CD8-positive, alpha-beta memory T cell (primary cell): ENCODE measurements at places on chromosomes 6 and 20. TPM values are rescaled to one million over a fixed set of nuclear protein-coding genes. Genes with fewer than 3 reads are reported as not detected.

SNRPB gene
- total RNA-seq, result 423 TPM

MMP24 gene
- total RNA-seq, result 0.07 TPM

GRCh38 chr6:48713612-48714011, 602.6 kb upstream of the PTCHD4 start:
- H3K4me1 ChIP-seq, result no peaks in the 10 kb centered on the region
- H3K27me3 ChIP-seq, result no peaks in the 10 kb centered on the region
- H3K27ac ChIP-seq, result no peak overlapping the region
- H3K4me3 ChIP-seq, result no peak overlapping the region
- H3K36me3 ChIP-seq, result no peaks in the 10 kb centered on the region

DNA sequence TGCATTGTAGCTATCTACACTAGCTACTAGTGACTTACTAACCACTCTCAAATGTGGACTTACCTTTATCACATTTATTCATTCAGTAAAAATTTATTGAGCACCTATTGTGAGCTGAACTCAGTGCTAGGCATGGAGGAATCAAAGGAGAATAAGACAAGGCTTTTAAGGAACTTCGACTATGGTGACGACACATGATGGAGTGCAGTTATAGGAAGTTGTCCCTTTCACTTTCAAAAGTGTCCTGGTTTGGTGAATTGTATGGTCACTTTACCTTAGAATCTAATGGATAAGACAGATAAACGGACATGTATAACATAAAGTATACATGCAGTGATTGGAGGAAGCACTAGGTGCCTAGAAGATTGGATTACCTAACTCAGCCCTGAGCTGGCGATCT, 4.3 kb downstream of the AKAP7 start:
- no peak overlapping the region for H3K27ac ChIP-seq
- no peaks in the 10 kb centered on the region for H3K27me3 ChIP-seq
- DNase-seq, result no peak

- no peaks in the 10 kb centered on the region for H3K27me3 ChIP-seq
- no peaks in the 10 kb centered on the region for H3K36me3 ChIP-seq
- no peak for DNase-seq
- no peaks in the 10 kb centered on the region for H3K4me1 ChIP-seq
- H3K4me3 ChIP-seq, result no peak overlapping the region
- H3K27ac ChIP-seq, result no peak overlapping the region
Measured at GRCh38 chr6:70520575-70520974, 46.2 kb upstream of the SDHAF4 start.

DNA sequence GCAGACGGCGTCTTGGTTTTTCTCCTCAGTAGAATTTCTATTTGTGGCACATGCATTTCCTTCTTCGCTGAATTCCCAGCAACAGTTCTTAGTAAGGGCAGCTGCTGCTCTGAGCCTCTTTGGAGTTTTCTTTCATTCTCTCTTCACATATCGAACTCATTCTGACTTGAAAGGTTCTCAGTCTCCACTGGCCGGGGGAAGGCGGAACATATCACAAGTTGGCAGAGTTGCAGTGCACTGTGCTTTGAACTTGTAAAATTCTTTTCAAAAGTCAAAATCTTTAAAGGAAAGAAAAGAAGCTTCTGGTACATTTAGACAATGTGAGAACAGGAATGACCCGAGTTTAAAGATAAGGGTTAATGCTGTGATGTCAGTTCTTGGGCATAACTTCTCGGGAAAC, 286.1 kb upstream of the MAP3K7 start:
- no peaks in the 10 kb centered on the region for H3K27me3 ChIP-seq
- H3K27ac ChIP-seq, result no peak overlapping the region
- no peak for DNase-seq

DNA sequence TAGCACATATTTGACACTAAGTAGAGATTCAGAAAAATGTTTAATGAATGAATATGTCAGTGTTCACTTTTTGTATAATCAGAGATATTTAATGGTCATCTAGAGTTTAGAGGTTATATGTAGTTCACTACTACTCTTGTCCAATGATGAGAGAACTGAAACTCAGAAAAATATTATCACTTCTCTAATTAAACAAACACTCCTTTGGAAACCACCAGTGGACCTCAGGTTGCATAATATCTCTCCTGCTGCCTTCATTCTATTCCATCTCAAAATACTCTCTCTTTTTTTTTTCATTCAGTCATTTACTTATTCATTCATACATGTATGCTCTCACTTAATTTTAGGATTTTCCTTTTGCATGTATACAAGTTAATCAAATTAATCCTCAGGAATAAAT, 423.1 kb upstream of the RNF217 start:
- no peak overlapping the region for H3K4me3 ChIP-seq
- no peak overlapping the region for H3K27ac ChIP-seq
- H3K4me1 ChIP-seq, result no peaks in the 10 kb centered on the region
- H3K27me3 ChIP-seq, result no peaks in the 10 kb centered on the region
- no peaks in the 10 kb centered on the region for H3K36me3 ChIP-seq
- DNase-seq, result no peak

DNA sequence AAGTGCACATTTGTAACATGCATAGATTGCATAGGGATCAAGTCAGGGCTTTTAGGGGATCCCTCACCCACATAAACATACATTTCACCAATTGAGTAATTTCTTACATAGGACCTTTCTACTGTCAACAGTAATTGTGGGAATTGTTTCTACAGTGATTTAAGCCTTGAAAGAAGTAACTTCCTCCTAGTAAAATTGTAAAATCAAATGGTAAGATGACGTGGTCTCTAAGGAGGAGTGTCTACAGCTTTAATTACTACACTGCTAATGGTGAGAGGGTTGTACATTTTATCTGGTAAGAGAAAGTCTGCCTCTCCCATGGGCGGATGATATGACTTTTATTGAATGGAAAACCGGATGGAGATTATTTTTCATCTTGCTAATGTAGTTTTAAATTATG, 98.0 kb downstream of the RPP40 start:
- H3K36me3 ChIP-seq, result peaks cover 3% of the 10 kb centered on the region
- peaks cover 20% of the 10 kb centered on the region for H3K4me1 ChIP-seq
- H3K27ac ChIP-seq, result no peak overlapping the region
- no peak for DNase-seq
- no peaks in the 10 kb centered on the region for H3K27me3 ChIP-seq
